ENCODE measurements at places on chromosomes 2 and 18.

- no peak for DNase-seq
Observed at GRCh38 chr2:233063976-233064411, 3.9 kb downstream of the INPP5D start.

GRCh38 chr2:177254433-177255226 lies 9.9 kb downstream of the NFE2L2 start:
- peak; percentile 60 for DNase-seq

- no peak for DNase-seq
Observed at GRCh38 chr18:58205443-58206160, 161.6 kb downstream of the NEDD4L start.

GRCh38 chr18:63859781-63860475 lies 27.6 kb upstream of the SERPINB2 start:
- DNase-seq, result no peak

- no peak for DNase-seq
Observed at GRCh38 chr2:69082430-69082997, 69.5 kb downstream of the ANTXR1 start.

Data from HCT116 (cell line).